ENCODE measurements at places on chromosomes 6 and 20.

DNA sequence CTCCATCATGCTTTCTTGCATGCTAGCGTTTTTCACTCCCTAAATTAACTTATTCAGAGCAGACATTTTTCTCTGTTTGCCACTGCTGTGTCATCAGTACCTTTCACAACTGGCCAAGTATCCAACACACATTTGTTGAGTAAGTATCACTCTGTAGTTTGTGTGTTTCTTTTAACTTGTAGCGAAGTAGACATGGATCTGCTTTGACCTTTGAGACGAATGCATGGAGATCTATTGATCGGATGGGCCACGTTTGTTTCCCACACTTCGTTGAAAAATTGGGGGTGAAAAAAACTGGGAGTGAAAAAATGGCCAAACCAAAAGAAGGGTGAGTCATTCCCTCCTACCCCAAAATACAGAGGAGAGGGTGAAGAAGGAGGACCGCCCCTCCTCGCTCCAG is 12.9 kb upstream of the SLC9A8 start:
- no peak for DNase-seq

GRCh38 chr20:3698591-3699001 is 13.8 kb downstream of the SIGLEC1 start:
- no peak for DNase-seq

DNA sequence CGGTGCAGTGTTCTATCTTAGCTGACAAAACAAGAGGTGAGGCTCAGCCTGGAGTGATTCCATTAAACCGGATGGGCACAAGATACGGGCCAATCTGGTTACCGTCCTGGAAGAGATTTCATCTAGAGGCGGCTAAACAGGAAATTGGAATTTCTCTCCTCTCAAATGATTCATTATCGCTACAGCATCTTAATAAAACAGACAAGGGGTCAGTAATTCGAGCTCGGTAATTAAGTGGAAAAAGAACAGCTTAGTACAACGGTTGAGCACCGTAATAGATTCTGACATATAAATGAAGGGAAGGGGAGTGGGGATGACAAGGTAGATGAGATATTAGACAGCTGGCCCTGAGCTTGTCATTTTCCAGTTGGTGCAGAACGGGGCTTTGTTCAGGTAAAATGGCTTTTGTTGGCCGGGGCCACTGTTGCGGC is 137.2 kb downstream of the EDN3 start:
- DNase-seq = no peak

- no peak for DNase-seq
These were observed 394.1 kb upstream of the AGPAT4 start for GRCh38 chr6:161667957-161668356.

GRCh38 chr6:142207265-142207877 is 60.3 kb downstream of the VTA1 start:
- no peak for DNase-seq

GRCh38 chr20:62215020-62215990 is 4.8 kb downstream of the HRH3 start:
- no peak for DNase-seq

DNA sequence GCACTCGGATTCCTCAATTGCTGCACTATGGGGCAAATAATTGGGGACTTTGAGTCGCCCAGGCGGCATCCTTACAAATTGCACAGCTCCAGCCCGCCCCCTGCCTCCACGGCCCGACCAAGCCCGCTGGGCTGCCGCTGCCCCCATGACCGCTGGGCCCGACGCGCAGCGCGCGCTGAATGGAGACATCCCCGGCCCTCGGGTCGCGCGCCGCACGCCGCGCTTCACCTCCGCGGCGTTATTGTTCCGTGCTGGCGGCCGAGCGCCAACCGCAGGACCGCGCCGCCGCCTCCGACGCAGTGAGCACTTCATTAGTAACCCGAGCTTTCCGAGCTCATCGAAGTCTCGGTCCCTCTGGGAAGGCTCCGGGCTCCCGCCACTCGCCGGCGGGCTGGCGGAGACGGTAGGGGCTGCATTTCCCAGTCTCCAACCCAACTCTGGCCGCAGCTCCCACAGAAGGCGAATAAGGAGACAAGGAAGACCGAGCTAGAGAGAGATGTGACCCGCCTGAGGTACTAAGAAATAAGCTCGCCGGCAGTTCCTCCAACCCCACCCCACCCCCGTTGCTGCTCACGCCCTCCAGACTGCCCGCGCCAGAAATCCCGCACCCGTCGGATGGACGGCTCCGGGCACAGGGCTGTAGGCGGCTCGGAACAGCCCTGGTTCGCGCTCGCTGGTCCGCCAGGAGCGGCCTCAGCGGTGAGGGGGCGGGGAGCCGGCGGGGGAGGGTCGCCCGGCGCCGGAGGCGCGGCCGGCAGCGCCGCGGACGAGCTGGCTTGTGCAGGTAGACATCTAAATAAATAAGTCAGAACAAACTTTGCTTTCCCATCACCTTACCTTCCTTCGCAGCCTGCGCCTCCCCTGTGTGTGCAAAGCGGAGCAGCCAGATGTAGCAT is 703 bp downstream of the EPHA7 start:
- DNase-seq = peak; percentile 62

DNA sequence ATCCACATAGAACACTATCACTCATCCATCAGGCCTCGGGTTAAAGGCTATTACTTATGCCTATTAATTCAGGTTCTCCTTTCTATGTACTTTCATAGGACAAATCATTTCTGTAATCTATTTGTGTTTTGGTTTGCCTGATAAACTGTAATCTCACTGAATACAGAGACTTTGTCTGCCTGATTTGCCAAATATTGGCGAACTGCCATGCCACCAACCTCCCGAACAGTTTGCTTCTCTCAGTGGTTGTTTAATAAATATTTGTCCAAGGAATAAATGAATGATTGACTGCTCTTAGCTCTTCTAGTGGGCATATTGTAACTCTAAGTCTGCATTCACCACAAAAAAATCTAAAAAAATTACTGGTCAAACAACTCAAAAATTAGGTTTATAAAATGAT is 170.1 kb upstream of the ZFP64 start:
- DNase-seq = no peak

DNA sequence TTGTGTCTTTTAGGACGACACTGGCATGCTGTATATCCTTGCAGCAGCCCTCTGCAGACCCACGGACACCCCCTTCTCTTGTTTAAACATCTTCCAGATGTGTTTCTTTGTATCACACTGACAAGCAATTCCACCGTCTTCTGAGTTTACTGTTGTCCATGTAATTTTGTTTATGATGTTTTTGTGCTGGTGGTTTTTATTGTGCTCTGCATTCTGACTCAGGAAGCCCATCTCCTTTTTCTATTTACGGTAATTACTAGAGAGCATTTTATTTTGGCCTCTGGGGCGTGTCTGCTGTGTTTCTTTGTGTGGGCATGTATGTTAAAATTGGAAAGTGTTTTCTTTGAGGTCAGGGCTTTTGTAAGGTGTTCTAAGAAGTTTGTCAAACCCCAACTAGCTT is 111.9 kb downstream of the JARID2 start:
- DNase-seq = no peak

DNA sequence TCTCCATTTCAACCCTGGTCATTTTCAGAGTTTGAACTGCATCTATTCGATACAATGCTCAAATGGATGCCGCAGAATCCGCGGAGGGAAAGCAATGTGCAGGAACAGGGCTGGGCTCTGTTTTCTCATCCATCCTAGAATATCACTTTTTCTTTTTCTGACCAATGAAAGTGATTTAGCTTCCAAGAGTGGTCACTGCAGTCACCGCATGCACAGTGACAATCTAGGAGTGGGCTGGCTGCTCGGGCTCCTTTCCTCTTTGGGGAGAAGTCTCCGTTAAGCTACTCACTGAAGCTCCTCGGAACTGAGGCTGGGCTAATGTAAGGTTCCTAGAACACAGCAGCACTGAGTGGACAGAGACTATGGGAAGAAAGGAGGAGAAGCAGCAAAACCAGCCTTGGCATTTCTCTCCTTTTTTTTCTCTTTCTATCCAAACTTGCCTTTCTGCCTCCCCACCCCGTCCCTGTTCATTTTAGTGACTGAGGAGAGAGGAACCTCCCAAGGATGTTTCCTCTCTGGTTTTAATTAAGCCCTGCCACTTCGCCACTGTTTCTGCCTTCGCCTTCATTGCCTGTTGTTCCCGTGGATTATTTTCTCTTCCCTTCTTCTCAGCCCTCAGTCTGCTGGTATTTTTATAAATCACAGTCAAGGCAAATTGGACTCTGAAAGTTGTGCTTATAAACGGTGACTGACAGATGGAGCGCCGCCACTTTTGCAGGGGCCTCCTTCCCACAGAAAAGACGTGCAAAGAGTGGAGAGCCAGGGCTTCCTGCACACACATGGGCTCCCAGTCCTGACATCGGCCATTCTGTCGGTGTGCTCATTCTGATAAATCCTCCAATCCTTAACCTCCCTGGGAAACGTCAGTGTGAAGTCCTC is 41.1 kb downstream of the RAMACL start:
- no peak for DNase-seq

DNA sequence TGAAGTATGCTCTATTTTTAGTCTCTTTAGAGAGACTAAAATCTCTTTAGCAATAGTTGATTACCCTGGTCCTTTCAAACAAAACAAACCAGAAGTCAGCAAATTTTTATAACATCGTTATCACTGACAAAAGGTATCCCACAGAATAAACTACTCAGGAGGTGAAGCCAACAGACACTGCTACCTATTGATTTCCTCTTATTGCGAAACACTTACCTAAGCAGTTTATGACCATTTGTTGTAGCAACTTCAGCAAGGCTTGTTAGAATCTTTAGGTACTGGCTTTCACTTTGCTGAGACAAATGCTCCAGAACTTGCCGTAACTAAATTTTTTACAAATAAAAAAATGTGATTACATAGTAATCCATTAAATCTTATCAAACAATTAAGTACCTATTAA is 64.4 kb downstream of the HACE1 start:
- no peak for DNase-seq

DNA sequence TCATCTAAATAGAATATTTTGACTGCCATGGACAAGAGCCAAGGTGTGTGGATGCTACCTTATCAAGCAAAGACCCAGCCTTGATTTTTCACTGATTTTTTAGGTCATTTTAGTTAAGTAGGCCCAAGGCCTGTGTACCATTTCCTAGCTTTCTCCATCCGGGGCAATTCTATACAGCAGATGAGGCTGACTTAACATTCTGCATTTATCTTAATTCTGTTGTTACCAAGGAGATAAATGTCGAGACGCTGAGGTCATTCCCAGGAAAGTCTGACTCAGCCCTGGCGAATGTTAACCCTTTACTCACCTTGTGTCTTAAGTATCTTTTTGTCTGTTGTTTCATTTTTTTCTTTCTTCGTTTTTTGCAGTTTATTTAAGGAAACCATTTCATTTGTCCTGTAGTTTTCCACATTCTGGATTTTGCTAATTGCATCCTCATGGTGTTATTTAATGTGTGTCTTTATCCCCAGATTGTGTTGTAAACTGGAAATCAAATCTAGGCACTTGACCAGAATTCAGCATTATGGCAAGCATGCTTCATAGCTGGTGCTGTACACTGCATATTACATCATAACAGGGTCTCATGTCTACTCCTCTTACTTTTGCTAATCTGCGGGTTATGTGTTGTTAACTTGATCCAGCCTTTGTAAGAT is 277.0 kb downstream of the CDKAL1 start:
- peak; percentile 4 for DNase-seq

- DNase-seq = no peak
These were observed 140.0 kb downstream of the ARID1B start for GRCh38 chr6:156917213-156917612.

DNA sequence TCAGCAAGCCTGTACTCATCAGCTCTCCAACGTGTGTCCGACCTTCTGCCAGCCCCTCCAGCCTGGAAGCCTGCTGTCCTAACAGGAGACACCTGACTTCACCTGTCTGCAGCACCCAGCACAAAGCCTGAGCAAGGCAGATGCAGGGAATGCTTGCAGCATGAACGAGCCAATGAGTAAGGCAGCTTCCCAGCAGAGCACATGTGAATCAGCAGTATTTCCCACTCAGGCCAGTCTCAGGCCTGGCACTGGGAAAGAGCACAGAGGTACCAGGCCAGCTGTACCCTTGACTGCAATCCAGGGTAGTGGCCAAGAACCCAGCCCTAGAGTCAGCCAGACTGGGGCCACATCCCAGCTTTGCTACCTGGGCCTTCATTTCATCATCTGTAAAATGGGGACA is 120.8 kb downstream of the MAFB start:
- DNase-seq = no peak

DNA sequence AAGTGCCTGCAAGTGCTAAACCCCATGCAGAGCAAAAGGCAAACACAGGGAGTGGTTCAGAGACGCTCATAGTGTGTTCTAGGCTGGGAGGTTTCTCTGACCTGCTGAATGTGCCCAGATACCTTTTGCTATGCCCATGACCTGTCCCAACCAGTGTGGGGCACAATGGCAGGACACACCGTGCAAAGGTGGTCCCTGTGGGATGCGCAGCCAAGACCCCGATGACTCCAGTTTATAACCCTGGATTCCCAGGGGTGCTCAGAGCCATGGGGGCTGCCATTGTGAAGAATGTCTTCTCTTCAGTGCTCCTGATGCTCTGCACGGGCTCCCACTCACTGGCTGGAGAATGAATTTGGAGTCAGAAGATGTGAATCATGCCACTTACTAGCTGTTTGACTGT is 2.2 kb upstream of the NINL start:
- no peak for DNase-seq

DNA sequence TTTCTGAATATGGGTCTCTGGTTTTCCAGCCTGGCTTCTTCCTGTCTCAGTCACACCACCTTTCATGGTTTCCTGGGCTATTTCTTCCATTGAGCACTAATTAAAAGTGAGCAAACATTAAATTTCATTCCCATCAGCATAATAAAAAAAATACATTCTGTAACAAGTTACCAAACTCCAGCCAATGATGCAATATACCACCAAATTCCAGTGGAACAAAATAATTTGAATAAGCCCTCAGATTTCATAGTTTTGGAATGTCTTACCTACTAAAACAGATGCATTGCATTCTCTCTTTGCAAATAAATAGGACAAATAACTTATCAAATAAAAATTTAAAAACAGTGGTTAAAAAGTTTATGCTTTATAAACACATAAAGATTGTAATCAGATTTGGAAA is 97.8 kb upstream of the PRDM1 start:
- DNase-seq = no peak

- DNase-seq = peak; percentile 70
These were observed 25.1 kb downstream of the NEDD9 start for GRCh38 chr6:11207199-11207968.

DNA sequence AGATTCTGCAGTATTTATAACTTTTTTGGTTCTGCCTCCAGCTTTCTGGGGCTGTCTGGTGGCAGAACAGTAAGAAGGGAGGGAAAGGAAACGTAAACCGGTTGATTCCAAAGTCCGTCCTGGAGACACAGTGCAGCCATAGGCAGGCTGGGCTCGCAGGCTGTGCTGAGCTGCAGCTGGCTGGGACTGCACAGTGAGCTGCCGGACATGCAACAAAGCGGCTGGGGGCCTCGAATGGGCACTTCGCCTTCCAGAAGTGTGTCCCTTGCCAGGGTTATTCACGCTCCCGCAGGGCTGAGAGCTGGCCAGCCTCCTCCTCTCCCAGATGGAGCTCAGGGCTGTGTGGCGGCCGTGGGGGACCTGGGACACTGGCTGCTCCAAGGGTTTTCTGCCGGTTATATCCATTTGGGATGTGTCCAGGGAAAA is 78.1 kb upstream of the CD93 start:
- no peak for DNase-seq

GRCh38 chr20:58584051-58584824 is 66.8 kb upstream of the STX16 start:
- no peak for DNase-seq

GRCh38 chr6:51098246-51098645 is 279.6 kb downstream of the TFAP2B start:
- DNase-seq = no peak
